ENCODE measurements at places on chromosomes 5 and 9.

- DNase-seq: no peak
Measured at GRCh38 chr5:1792842-1793266, 6.8 kb downstream of the MRPL36 start.

GRCh38 chr5:158410976-158411375, 552.0 kb upstream of the CLINT1 start:
- DNase-seq: no peak

- no peak for DNase-seq
Measured at GRCh38 chr5:82246960-82247574, 31.1 kb downstream of the RPS23 start.

- DNase-seq: no peak
Measured at GRCh38 chr9:134188386-134189144, 24.2 kb upstream of the RNU6ATAC start.

GRCh38 chr5:57299986-57300385, 126.1 kb downstream of the GPBP1 start:
- no peak for DNase-seq

DNA sequence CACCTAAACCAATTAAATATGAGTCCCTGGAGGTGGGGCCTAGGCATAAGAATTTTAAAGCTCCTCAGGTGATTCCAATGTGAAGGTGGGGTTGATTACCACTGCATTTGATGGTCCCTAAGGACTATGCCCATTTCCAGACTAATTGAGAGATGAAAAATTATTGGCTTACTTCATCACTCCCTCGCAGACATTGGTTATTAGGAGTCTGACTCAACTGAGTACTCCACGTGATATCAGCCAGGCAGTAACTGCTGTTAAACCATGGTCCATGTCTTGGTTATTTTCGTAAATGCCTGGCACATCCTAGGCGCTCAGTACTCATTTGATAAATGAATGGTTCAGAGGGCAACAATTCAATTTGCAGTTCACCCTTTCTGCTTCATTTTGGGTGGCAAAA, 54.5 kb downstream of the PUM3 start:
- no peak for DNase-seq

- DNase-seq: no peak
Measured at GRCh38 chr5:8691221-8691620, 822.3 kb downstream of the MTRR start.

DNA sequence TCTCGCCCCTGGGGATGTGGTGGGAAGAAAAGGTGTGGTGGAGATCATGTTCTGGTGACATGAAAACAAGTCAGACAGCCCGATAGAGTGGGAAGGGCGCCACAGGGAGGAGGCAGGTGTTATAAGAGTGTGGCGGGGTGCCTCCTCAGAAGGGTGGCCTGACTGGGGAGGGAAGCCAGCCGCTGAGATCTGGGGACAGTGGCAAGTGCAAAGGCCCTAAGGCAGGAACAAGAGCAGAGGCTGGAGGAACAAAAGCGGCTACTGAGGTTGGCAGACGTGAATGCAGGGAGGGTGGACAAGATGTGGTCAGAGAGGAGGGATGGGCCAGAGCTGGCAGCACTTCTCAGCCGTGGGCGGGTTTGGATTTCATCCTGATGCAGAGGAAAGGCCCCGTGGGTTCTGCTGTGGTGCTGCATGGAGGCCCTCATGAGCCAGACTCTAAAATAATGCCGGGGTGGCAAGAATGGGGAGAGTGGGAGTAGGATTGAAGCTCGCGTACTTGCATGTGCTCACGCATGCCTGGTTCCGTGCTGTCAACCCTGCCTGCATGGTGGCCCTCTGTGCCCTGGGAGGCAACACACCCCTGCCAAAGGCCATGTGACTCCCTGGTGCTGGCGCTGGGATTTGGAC, 89.2 kb downstream of the MVB12B start:
- no peak for DNase-seq

DNA sequence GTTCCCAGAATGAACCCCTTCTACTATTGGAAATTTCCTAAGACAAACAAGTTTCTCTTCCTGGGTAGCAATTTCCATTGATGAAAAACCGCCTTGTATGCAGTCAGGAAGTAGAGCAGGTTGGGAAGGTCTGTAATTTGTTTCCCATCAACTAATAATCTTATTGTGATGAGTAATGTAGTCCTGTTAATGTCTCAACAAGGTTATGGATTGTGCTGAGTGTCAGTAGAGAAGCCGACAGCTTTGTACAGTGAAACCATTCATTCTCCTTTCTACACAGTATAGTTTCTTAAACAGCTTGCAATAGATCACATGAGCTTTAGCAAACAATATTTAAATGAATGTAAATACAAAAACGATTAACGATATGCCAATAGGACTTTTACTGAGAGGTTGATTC, 355.4 kb upstream of the WWC1 start:
- DNase-seq: no peak

- DNase-seq: no peak
Measured at GRCh38 chr9:107455425-107456135, 34.0 kb downstream of the KLF4 start.

DNA sequence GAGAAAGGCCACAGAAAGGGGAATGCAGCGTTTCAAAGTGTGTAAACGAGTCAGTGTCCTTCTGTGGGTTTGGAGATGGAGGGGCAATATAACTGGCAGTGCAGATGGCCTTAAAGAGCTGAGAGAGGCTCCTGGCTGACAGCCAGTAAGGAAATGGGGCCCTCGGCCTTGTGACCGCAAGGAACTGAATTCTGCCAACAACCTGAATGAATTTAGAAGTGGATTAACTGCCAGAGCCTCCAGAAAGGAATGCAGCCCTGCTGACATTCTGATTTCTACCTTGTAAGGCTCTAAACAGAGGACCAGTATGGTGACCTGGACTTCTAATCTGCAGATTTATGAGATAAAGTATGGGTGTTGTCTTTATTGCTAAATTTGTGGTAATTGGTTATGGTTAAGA, 17.5 kb upstream of the NREP start:
- DNase-seq: no peak

GRCh38 chr5:863244-863805, 12.5 kb upstream of the ZDHHC11 start:
- DNase-seq: no peak

- DNase-seq: no peak
Measured at GRCh38 chr9:120376101-120376500, 203.9 kb downstream of the CDK5RAP2 start.

GRCh38 chr9:8346296-8346695, 546.7 kb upstream of the DMAC1 start:
- DNase-seq: no peak

DNA sequence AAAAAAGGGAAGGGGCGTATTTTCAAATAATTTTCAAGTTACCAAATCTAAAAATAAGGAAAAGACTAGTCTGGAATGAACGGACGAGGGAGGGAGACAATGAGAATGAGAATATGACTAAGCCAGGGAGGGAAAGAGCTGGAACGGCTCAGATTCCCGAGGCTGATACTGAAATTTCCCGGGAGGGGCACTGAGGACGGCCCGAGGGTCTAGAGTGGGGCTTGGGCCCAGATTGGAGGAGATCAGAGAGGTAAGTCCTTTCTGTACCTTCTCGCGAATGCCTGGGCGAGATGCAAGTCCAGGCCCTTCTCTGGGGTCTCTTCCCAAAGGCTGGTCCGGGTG, 3.4 kb upstream of the CCIN start:
- no peak for DNase-seq

DNA sequence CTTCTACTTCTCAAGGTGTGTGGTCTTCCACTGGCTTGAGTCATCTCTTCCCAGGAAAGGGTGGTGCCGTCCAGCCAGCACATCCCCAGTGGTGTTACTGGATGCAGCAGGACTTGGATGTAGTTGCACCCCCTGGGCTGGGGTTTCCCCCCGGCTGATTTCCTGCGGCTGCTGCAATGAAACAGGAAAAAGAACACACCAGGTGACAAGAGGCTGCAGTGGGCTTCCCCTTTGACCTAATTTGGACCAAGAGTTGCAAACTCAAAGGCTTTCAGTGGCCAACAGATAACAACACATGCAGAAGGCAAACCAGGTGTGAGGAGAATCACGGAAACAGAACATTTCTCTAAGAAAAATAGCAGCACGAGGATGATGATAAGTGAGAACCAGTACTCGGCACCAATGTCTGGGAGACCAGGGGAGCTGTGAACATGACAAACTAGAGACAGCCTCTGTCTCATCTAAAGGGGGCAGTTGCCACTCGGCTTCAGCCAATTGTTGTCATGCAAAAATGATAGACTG, 83.7 kb downstream of the PDE6A start:
- no peak for DNase-seq

DNA sequence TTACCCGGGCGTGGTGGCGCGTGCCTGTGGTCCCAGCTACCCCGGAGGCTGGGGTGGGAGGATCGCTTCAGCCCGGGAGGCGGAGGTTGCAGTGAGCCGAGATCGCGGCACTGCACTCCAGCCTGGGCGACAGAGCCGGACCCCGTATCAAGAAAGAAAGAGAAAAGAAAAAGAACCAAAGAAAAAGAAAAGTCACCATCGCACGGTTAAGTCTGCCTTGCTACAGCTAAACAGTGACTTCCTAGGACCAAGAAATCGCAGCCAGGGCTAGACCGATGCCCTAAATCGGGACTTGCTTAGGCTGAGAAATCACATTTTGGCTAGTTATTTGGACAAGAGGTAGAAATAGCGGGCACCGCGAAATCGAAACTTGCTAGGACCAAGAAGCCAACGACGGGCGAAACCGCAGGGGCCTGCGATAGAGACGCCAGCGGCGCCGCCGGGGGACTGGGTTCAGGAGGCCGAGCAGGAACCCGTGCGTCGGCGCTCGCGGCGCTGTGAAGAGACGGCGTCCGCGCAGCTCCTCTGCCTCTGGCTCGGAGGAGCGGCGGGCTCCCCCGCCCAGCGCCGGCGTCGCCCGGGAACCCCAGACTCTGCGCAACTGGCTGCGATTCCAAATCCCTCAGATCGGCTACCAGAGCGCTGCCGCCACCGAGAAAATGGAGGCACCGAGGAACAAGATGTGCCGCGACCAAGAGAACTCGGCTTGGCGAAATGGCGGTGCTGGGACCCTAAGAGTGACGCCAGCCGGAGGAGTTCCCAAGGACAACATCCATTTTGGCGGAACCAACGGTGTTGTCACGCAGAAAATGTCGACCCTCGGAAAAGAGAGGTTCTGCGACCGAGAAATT, 26.1 kb upstream of the ANXA2R start:
- no peak for DNase-seq

- DNase-seq: no peak
Measured at GRCh38 chr9:69054989-69055388, 19.4 kb downstream of the FXN start.

DNA sequence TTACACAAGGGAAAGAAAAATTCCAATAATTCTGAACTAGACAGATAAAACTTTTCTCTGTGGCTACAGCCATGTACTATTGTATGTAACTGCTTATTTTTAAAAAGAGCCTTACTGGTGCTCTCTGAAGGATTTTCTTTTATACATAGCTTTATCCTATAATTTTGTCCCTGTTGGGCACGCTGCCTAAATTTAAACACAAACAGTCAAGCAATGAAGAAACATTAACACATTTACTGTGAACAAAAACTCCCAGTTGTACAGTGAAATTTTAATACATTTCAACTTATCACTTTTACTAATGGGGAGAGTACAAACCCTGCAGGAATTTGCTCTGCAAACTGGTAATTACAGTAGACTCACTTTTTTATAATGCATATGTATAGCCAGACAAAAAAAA, 273.3 kb downstream of the BNC2 start:
- no peak for DNase-seq

DNA sequence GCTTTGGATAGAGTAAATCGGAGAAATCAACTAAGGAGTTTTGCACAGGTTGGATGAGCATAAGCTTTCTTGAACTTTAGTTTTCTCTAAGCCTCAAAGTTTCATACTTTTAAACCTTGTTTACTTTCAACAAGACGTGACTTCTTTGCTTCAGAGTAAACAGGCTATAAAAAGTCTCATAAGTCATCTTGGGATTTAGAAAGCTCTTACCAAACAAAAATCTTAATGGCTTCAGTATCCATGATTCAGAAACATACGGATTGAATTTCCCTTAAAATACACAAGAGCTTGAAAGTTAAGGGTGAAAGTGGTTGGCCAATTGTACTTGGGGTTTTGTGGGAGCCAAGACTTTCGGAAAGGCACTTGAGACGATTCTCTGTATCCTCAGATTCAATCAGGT, 270.9 kb upstream of the ANKH start:
- DNase-seq: no peak

- no peak for DNase-seq
Measured at GRCh38 chr9:37920471-37921167, 16.7 kb upstream of the SLC25A51 start.

All from cortex of kidney (tissue), 1 donor.